KBM-7 (cell line): ENCODE measurements at places on chromosomes 6 and 20.

DNA sequence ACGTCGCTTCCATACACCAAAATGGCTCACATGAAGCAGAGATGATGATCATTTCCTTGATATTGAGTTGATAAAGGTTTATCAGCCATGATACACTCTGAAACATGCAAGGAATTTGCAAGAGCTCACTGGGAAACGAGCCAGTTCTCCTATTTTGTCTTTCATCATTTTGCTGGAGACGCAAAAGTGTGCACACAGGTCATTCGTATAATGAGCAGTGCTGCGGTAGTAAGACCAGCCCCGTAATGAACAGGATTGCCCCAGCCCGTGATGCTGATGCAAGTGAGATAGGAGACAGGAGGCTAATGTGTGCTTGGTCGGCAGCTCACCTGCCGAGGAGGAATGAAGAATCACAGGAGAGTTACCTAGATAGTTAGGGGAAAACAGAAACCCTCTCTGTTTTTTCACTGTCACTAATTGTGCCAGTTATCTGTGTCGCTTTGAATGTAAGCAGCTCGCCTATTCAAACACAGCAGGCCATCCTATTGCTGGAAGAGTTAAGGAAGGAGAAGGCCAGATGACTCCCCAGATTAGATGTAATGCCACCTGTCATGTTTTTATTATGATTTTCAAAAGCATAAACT lies 391.8 kb downstream of the SAMD5 start:
- DNase-seq, result no peak

DNA sequence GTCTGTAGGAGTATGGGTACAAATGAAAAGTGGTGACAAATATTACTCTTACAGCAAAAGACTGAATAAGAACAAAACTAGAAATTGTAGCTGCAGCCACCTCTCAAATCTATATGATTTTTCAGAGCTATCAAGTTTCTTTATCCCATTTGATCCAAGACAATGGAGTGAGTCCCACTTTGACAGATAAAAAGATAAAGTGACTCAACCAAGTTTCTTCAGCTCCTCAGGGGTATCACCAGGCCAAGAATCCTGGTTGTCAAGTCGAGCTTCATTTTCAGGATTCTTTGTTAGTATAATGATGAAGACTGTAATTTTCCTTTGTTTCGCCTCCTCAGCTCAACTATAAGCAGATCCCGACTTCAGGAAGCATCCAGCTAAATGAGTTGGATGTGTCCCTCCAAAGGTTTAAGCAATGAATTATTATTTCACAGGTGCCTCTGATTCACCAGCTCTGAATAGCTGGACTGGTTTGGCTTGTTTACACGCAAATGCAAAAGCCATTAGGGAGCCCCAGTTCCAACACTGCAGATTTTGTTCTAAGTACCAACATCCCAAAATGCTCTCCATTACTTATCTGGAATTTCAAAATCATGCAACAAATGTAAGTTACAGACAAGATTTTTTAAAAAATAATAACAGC lies 238.9 kb downstream of the MAFB start:
- no peak for DNase-seq

DNA sequence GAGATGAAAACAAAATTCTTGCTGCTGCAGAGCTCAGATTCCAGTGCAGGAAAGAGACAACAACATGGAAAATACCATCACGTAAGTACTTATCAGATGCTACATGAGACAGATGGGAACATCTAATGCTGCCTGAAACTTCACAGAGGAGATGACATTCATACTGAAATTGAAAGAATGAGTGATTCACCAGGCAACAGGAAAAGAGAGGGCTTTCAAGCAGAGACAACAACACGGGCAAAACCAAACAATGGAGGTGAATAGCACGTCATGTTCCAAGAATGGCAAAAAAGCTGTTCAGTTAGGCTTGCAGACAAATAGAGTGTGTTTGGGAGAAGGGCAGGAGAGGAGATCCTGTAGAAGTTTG lies 39.3 kb downstream of the GTF2H5 start:
- DNase-seq, result no peak

DNA sequence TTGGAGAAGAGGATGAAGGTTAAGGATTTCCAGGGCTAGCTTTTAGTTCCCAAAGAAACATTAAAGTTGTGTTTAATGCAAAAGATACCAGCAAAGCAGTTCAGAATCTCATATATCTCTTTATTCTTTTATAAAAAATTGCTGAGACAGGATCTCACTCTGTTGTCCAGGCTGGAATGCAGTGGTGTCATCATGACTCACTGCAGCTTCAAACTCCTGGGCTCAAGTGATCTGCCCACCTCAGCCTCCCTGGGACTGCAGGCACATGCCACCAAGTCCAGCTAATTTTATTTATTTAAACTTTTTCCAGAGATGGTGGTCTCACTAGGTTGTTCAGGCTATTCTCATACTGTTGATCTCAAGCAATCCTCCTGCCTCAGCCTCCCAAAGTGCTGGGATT lies 41.1 kb upstream of the CAP2 start:
- no peak for DNase-seq

DNA sequence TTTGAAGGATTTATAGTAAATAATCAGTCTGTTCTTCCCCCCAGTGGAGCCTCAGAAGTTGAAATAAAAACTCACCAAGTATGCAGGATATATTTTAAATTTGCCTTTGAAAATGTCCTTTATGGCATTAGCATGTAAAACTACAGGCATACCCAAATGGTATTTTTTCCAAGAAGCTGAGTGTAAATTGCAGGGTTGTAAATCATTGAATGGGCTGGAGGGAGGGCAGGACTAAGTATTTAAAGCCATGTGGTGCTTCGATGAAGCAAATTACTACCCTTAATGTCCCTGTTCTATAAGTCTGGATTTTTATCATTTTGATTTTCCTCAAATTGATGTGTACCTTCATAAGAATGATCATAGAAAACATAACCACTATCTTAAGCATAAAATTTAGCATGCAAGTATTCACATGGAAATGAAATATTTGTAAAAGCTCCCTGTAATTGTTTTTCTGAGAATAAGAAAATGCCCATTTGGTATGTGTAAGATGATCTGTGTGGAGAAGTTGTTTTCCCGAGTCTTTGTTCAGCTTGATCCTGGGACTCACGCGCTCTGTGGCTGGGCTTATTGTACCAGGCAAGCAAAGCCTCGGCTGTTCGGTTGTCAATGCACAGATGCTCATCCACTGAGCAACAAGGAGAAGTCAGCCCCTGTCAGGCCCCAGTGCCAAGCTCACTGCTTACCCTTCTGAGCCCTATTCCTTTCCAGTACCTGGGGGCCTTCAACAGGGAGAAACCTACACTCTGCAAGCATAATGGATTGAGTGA lies 66.7 kb downstream of the CD164 start:
- DNase-seq, result no peak

GRCh38 chr6:10048370-10049297 lies 366.2 kb downstream of the TFAP2A start:
- DNase-seq, result no peak

DNA sequence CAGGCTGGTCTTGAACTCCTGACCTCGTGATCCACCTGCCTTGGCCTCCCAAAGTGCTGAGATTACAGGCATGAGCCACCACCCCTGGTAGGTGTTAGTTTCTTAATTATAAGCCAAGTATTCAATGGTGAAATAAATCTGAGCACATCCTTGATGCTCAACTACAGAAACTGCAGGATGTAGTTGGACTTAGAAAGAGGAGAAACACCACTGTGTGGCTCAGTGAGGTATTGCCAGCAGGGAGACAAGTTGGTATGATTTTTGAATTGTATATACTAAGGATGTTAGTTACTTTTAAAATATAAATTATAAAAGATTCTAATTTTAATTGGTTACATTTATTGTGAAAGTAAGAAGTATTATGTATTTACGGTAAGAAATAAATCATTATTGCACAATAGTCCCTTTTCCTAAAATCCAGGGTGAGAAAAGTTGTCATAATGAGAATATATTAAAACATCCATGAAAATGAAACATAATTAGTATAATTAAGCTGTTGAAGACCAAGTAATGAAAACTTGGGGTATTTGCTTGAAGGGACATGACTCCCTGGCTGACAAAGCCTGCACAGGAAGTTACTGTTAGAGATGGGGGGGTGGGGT lies 17.6 kb downstream of the SLC18B1 start:
- peak; percentile 6 for DNase-seq

DNA sequence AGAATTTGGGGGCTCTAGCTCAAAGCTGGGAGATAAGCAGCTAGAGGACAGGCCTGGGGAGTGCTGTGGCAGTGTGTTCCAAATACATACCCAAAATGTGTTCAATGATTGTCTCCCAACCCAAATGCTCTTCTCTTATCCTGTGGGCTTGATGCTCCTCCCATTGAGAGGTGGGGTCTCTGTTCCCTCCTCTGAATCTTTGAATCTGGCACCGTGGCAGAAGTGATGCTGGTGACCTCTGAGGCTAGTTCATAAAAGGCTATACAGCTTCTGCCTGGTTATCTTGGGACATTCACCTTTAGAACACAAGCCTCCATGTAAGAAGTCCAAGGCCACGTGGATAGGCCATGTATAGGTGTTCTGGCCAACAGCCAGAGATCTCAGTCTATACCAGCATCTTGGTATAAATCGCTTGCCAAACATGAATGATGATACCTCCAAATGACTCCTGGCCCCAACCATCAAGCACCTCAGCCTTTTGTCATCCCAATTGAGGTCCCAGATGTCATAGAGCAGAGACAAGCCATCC lies 15.9 kb upstream of the MYBL2 start:
- no peak for DNase-seq

GRCh38 chr6:70479236-70479635 lies 65.9 kb downstream of the FAM135A start:
- no peak for DNase-seq

DNA sequence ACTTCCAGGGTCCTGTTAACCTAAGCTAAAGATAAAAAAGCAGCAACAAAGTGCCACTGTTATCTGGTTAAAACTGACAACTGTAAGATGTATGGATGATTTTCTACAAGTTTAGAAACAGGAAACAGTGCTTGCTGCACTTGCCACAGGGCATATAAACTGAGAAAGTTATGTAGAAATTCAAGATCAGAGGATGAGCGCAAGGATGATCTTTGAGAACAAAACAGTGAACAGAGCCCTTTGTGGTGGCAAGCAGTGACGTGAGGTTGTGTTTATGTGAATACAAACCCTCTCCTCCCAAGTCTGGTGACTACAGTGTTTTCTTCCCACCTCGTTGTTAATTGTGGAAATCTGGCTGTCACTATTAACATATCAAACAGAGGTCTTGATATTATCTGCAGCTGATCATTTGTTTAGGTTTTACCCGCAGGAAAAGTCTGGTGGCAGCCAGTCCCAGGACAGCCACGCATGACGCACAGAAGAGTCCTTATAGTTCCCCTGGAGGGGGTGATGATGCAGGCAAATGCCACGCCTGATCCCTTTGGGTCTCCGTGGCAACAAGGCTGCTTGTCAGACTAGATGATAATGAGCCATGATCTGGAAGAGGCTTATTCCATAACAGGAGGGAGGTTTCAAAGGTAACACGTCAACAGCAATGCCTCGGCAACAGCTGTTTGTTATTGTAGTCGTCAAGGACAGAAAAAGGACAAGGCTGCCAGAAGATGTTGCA lies 43.1 kb upstream of the TNFAIP3 start:
- DNase-seq, result peak; percentile 36

DNA sequence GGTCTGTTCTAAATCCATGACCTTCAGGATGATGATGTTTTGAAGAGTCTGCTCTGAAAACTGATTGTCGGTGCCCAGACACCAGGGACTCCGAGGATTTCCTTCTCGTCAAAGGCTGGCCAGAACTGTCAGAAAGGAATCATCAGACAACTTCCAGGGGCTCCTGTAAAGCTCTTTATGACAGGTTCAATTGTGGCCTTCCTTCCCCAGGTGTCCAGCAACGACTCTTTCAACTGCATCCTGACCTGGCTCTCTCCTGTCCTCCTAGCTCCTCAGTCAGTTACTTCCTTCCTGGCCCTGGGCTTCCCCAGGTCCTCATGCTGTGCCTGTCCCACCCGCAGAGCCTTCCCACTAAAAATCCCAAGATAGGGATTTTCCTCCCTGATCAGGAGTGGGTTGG lies 279.9 kb upstream of the RNF24 start:
- no peak for DNase-seq

GRCh38 chr6:147164761-147165160 lies 39.5 kb upstream of the STXBP5 start:
- no peak for DNase-seq

- no peak for DNase-seq
These were observed 52.9 kb downstream of the FBXL4 start for GRCh38 chr6:98894810-98895209.

DNA sequence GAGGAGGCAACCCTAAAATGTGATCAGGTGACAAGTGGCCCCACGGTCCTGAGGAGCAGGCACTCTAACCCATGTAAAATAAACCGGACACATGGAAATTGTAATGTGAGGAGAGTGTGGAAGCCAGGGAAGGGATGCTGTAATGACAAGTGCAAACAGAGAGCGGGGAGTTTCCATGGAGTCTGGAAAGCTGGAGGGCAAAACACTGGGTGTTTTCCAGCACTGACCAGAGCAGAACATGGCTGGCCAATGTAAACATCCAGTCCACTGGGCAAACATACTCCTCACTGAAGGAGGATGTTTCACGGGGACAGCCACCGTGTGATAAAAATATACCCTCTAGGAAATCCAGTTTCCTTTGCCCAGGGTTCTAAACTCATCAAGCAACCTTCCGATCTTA lies 219.0 kb upstream of the JARID2 start:
- no peak for DNase-seq

GRCh38 chr6:78693835-78694234 lies 173.5 kb upstream of the IRAK1BP1 start:
- DNase-seq, result no peak

GRCh38 chr6:75673884-75674283 lies 72.2 kb downstream of the SENP6 start:
- DNase-seq, result no peak

GRCh38 chr20:25402583-25402982 lies 4.9 kb upstream of the GINS1 start:
- no peak for DNase-seq

DNA sequence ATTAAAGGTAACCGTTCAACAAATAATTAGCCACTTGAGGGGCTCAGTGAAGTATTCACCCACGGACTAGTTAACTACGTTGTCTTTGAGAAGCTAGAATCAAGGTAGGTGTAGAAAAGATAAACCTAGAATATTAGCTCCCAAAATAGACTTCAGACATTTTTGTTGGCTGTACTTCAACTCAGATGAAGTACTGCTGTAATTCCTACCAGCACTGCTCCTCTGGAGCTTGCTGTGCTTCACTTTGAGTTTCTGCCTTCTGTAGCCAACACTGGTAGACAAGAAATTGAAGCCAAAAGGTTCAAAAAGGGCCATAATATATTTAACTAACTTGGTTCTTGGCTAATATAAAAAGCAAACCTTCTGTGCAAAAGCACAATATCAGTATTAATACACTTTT lies 18.8 kb upstream of the SDHAF4 start:
- DNase-seq, result no peak

DNA sequence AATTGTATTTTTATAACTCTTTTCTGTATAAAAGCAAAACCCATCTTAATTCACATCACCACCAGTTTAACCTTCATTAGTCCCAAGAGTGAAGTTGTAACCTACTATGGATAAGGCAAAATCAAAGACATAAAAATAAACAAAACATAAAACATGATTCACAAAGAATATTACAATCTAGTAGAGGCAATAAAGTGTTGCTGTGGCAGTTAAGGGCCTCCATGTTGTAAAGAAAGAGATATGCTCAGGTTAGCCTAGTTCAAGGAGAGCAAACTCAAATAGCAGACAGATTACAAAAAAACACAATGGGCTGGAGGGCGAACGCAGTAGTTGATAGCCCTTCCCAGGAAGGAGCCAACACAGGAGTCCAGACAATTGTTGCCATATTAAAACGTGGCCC lies 13.4 kb downstream of the LGSN start:
- no peak for DNase-seq

- DNase-seq, result no peak
These were observed 150.0 kb upstream of the SLC22A16 start for GRCh38 chr6:110626442-110626841.
